ENCODE measurements at places on chromosomes 5 and 9.

DNA sequence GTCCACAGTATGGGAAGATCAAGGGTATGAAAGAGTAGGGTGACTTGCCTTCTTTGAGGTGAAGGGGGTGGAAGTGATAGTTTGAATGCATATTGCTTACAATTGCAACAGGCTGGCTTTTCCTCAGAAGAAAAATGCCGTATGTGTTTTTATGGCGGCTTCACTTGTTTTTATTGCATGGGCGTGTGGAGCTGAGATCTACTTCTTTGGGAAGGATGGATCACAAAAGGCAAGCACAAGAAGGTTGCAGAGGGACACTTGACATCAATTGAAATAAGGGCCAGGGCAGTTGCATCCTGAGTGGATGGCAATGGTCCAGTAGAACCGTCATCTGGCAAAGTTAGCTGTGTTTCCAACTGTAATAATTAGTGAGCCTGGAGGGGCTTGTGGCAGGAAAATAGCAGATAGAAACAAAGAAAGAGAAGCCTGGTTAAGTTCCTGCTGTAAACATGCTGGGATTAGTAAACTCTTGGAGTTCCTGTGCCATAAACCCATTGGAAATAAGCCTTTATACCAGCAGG, 138.4 kb downstream of the NTRK2 start:
- no peak for DNase-seq

- DNase-seq, result peak; percentile 34
Measured at GRCh38 chr5:73387601-73388305, 60.8 kb downstream of the FOXD1 start.

DNA sequence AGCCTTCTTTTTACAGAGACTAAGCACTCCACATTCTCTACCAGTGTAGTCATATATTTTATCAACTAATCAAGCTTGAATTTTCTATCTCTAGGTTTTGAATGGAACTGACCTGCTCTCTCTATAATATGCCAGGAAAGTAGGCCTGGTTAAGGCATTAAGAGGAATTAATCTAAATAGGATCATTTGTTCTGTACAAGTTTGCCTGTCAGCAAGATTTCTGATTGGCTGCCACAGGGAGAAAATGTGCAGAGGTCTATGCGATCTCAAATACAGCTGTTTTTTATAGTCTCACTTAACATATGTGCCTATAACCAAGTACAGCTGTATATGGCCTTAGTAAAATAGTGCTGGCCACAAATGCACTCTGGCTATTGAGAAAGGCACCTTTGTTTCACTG, 418.8 kb downstream of the KDM4C start:
- DNase-seq, result no peak

DNA sequence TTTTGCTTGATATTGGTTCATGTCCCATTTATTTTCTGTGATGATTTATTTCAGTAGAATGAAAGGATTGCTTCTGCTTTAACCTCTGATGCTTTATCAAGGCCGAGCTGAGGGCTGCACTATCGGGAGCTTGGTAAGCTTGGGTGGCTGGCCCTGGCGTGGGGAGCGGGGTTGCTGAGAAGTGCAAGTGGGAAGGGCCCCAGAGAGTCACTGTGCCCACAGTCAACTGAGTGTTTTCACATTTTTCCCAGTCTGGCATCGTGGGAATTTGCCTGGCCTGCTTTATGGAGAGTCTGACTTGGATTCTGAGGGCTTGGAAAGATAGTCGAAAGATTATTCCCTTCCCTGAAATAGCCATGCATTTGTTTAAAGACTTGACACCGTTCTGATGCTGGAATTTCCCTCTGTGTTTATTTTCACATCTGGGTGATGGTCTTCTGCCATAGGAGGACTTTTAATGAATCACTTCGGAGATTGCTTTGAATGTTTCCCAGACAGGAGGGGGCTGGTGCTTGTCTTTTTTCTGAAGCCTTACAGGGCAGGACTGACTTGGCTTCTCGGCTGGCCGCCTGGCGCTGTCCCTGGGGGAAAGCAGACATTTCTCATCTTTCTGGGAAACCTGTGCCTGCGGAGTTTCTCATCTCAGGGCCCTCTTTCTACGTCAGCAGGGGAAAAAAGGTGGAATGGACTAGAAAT, 139.0 kb downstream of the BOD1 start:
- DNase-seq, result no peak

DNA sequence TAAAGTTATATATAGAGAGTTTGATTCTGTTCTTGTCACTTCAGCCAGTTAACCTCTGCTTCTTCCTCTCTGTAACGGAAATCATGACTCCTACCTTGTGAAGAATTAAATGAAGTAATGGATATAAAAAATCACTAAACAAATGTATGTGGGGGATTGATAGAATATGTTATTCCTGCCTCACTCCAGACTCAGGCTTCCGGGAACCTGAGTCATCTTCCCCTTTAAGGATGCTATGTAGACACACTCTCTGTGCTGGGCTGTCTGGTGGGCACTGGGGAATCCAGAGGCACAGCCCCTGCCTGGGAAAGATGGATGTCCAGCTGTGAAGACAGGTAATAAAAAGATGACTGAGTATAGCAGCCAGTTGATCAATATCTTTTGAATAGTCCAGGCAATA, 77.4 kb downstream of the ZNF618 start:
- DNase-seq, result no peak

GRCh38 chr5:36877667-36878391, 1.3 kb downstream of the NIPBL start:
- peak; percentile 19 for DNase-seq

DNA sequence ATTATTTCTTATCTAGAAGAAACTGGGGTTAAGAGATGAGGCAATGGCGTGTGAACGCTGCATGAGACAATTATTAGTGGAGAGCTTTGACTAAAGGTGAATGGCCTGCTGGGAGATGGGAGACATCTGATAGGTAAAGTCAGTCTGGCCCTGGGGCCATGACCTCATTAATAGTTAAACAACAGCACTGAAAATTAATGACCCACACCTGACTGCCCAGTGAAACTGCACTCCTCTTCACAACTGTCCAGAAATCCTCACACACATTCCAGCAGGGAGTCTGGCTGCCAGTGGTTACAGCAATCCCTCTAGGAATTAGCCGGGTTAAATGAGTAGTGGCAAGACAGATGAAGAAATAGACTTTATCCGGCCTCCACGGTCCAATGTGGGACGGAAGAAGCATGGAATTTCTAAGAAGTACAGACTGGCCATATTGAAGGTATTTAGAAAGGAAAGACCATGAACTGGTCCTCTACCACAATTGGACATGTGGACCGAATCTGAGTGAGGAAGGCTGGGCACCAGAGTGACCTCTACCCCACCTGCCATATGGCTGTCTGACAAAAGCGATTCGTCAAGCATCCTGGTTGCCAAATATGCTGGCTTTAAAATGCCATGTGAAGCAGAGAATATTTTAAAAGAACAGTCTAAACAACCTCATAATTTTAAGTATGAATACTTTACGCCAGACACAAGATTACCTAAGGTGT, 138.4 kb downstream of the EFNA5 start:
- no peak for DNase-seq

DNA sequence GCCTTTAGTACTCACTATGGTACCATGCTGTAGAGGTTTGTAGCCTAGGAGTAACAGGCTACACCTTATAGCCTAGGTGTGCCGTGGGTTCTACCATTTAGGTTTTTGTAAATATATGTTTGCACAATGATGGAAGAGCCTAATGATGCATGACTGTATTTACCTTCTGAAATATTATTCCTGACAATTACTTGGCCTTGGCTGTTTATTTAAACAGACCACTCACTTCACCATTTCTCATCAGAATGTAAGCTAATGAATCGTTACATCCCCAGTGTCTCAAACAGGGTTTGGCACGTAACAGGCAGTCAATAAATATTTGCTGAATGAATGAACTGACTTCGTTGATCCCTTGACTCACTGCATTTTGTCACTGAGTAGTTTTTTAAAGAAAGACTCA, 93.1 kb downstream of the MED27 start:
- DNase-seq, result no peak

GRCh38 chr5:111855356-111855755, 98.4 kb upstream of the NREP start:
- no peak for DNase-seq

DNA sequence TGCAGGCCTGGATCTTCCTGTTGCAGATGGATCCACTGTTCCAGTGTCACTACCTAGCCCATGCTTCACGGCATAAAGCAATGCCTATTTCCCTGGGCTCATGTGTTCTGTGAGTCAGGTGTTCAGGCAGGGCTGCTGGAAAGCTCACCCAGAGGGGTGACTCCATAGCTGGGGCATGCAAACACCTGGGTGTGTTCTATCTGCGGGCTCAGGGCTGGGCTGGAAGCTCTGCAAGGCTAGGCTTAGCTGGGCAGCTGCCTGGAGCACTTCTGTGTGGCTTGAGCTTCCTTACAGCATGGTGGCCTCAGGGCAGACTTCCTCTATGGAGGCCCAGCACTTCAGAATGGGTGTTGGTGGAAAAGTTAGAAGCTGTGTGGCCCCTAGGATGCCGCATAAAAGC, 139.9 kb downstream of the GADD45G start:
- DNase-seq, result no peak

DNA sequence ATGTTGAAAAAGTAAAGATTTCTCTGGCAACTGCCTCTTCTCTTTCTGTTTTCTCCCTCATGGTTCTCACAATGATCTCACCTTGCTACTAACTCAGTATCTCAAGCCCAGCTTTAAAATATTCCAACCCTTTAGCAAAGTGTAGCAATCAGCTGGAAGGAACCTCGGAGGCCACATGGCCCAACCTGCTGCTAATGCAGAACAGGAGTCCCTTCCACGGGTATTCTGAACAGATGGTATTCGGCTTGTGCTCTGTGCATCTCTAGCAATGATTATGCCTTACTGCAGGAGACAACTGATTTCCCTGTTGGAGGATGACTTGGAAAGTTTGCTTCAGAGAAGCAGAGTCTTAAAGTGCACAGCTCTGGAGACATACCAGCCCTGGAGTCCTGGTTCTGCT, 151.8 kb upstream of the PPP1R2B start:
- DNase-seq, result no peak

DNA sequence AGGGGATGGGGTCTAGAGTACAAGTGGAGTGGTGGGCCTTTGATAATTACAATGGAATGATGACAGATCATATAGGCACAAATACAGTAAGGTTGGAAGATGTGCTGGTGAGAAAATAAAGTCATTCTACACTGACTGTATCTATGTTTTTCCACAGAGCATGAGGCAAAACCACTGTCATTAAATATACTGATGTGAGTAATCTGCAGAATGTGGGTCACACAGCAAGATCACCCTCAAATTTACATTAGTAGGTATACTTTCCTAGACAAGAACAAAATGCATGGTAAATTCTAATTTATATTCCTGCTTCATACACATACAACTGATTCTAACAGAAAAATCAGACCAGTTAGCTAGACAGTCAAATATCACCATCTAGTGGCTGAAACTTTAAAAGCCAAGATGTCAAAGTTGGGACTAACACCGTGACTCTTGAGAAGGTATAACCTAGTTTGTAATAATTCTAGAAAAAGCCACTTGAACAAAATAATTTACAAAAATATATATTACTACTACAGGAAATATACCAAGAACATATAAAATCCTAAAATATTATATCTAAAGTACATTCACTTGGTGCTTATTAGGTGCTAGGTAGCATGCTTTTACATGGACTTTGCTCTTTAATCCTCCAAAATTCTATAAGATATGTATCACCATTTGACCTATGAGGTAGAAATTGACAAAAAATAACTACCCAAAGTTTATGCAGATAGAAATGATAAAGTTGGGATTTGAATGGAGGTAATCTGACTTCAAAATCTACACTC, 19.5 kb downstream of the TTC33 start:
- no peak for DNase-seq

DNA sequence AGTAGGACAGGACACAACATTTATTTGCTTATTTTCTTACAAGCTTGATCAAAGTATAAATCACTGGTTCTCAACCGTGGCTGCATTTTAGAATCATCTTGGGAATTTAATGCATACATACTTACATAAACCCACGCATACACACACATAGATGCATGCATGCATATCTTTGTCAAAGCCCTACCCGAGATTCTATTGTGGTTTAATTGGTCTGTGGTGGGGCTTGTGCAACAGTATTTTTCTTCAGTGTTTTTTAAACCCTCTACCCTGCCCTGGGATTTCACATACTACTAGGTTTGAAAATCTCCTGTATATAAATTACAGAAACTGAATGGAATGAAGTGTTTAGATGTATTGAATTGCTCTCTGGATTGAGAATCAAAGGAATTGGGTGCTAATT, 1166.2 kb downstream of the MAT2B start:
- DNase-seq, result no peak

GRCh38 chr5:134153241-134153640, 23.5 kb downstream of the SKP1 start:
- no peak for DNase-seq

DNA sequence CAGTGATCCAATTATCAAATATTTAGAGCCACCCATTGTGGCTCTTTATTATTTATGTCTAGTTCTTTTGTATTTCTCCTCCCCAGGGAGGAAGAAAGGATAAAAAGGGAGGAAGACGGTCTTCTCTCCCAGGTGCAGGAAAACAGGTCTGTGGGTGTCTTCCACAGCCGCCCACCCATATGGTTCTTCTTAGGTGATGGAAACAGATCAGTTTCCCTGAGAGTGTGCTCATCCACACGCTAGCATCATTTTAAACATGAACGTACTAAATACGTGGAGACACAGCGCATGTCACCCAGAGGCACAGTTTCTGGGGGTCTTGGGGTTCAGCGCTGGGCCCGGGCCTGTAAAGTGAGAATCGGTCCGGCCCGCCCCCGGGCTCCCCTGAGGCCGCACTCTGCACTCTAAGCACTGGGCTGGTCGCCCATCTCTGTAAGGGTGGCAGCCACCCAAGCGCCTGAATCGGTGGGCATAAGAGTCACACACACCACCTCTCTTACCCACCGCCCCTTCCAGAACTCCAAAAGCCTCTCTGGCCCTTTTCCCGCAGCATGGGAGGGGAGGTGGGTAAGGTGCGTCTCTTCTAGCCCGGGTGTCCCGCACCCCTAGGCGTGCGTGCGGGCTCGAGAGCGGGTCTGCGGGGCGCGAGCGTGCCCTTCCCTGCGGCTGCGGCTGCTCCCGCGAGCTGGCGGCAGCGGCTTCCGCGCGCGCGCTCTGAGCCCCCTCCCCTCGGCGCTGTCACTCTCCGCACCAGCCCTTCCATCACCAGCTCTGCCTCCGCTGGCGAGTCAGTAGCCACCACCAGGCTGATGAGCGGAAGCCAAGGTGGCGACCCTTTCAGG, 1.3 kb downstream of the PTCH1 start:
- DNase-seq, result peak; percentile 11

- no peak for DNase-seq
Measured at GRCh38 chr5:141657937-141658545, 6.8 kb upstream of the FCHSD1 start.

DNA sequence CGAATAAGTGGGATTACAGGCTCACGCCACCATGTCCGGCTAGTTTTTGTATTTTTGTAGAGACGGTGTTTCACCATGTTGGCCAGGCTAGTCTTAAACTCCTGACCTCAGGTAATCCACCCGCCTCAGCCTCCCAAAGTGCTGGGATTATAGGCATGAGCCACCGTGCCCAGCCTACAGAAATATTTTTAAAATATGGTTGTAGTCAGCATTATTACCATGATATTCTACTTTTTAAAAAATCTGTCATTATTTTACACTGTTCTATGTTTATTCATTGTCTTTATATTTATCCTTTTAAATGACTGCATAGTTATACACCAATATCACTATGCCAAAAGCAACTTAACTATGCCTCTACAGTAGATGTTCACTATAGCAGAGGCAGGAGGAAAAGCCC, 41.6 kb upstream of the SLC30A5 start:
- no peak for DNase-seq
